ENCODE measurements at places on chromosomes 16 and 17. TPM values are rescaled to one million over a fixed set of nuclear protein-coding genes. Genes with fewer than 3 reads are reported as not detected.

Gene CDH5
- total RNA-seq: 0.50 TPM

Gene MYH13
- not detected for total RNA-seq

Gene CDH15
- total RNA-seq: 0.11 TPM

Gene MFAP4
- total RNA-seq: 4.8 TPM

Gene ATP2A3
- 0.44 TPM for total RNA-seq

Gene JUP
- 7.6 TPM for total RNA-seq

Gene CCL7
- 0.89 TPM for total RNA-seq

Gene CCDC154
- total RNA-seq: 0.22 TPM

Gene CHST5
- 0.11 TPM for total RNA-seq

Gene ALOX15
- total RNA-seq: not detected

Gene CACNB1
- 12.1 TPM for total RNA-seq

Gene MAF
- total RNA-seq: 14.9 TPM

Gene DNAAF1
- total RNA-seq: not detected

Gene FBXW10
- 0.12 TPM for total RNA-seq

Gene TEKT5
- not detected for total RNA-seq

Gene CD79B
- total RNA-seq: 0.12 TPM

Gene ADAD2
- total RNA-seq: not detected

Gene ARHGDIA
- 234 TPM for total RNA-seq

Gene ZP2
- total RNA-seq: not detected

Gene TNK1
- total RNA-seq: under 0.01 TPM

Gene CNOT1
- 122 TPM for total RNA-seq

Gene TRAF7
- total RNA-seq: 52.6 TPM

Gene HSD17B1
- total RNA-seq: 2.3 TPM

Gene GSDMA
- not detected for total RNA-seq

Gene RNF222
- total RNA-seq: not detected

Gene HP
- 0.11 TPM for total RNA-seq

Gene ODAD4
- total RNA-seq: 1.3 TPM

Gene TBC1D3
- not detected for total RNA-seq

Gene SLC12A3
- total RNA-seq: not detected

Gene FADS6
- not detected for total RNA-seq

Gene KRT32
- total RNA-seq: not detected

Gene DNAI2
- not detected for total RNA-seq

Gene SLC12A4
- 118 TPM for total RNA-seq

Gene CCL2
- total RNA-seq: 6.3 TPM

Gene SNN
- total RNA-seq: 16.1 TPM

Gene TBC1D3C
- total RNA-seq: not detected

Data from uterine smooth muscle cell (primary cell).